CD4-positive, alpha-beta T cell treated with Interleukin-12 subunit alpha and Interleukin-12 subunit beta, for 1 hour (primary cell): ENCODE measurements at places on chromosomes 3 and 15.

DNA sequence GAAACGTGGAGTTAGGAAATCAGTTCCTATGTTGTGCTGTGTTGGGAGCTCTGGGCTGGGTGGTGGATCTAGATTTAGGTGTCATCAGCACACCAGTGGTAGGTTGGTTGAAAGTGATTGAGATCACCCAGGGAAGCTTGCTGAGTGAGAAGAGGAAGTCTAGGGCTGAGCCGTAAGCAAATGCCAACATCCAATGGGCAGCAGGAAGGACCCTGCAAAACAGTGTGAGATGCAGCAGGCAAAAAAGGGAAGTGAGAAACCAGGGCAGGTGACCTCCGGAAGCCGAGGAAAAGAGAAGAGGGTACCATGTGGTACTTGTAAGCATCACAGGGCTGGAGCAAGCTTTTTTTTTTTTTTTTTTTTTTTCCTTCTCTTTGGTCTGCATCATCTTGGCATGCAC is 15.9 kb upstream of the COPG1 start:
- peak; percentile 32 for DNase-seq

GRCh38 chr3:113211330-113212149 is at the start of gene BOC:
TSS of gene BOC (plus strand) at chr3:113211557. CDS start at chr3:113249803, 38,246 bp downstream.
- DNase-seq = no peak

GRCh38 chr15:75842722-75843677 is at the start of gene UBE2Q2:
TSS of gene UBE2Q2 (plus strand) at chr15:75843447. CDS start at chr15:75843667, 220 bp downstream.
- peak; percentile 80 for DNase-seq

DNA sequence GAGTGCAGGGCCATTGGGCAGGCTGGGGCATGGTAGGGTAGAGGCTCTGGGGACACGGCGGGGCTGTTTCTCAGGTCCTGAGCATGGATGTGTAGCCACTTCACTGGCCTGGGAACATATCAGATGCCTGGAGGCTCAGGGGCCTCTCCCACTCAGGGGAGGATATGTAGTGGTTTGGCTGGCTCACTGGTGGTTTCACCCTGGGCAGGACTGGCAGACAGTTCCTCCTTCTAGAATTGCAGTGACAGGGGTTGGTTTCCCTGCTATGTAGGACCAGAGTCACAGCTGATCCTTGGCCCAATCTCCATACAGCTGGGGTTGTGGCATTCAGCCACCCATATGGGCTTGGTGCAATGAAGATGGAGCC is 4.8 kb upstream of the ARHGAP31 start:
- no peak for DNase-seq

DNA sequence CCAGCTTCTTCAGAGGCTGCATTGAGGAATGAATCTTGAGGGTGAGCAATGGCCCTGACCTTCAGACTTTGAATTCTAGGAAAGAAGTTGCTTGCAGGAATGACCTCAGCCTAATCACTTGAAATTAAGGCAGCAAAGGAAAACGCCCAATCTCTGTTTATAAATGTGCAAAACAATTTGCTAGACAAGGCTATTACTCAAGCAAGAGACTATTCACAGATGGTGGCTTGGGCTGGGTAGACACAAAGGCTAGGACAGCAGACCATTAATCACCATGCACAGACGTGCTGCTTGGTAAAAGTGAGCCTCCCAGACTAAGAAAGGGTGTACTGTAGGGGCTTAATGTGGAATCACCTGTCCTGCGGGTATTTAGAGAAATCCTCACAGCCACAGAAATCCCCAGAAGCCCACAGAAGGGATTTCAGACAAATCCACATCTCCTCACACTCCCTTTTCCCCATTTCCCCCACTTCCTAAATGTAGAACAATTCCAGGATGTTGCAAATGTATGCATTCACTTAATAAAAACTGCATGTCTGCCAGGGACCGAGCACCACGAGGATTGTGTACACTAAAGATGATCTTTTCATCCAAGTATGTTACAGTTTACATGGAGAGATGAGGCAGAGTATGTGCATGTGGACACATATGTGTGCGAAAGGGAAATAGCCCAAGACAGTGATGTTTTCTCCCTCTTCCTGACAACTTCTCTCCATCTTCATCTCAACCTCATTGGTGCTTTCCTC is 259.5 kb downstream of the THSD4 start:
- no peak for DNase-seq

GRCh38 chr15:73367624-73368300 is 996 bp downstream of the HCN4 start:
- no peak for DNase-seq

DNA sequence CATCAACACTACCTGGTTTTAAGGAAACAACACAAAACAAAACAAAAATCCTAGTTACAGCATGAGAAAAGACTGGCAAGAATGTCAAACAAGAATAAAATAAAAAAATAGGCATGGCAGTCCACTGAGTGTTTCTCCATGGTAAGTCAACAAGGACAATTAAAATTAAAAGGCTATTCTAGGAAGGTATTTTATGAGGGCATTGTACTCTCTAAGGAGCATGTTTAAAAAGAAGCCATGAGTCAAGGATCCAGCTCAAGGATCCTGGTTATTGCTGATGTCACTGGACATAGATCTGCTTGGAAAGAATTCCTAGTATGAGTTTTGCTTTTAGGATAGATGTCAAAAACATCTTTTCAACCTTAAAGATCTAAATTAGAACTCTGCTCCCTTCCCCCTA is 106.7 kb downstream of the MYO5A start:
- no peak for DNase-seq

DNA sequence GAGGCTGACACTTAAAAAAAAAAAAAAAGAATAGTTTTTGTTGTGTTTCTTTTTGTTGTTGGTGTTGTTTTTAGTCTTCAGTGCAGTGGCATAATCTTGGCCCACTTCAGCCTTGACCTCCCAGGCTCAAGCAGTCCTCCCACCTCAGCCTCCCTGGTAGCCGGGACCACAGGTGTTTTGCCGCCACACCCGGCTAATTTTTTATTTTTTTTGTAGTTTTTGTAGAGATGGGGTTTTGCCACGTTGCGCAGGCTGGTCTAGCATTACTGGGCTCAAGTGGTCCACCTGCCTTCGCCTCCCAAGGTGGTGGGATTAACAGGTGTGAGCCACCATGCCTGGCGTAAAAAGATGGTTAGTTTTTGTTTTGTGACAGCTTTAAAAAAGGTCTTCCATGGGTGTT is 30.1 kb downstream of the IGF1R start:
- DNase-seq = no peak

DNA sequence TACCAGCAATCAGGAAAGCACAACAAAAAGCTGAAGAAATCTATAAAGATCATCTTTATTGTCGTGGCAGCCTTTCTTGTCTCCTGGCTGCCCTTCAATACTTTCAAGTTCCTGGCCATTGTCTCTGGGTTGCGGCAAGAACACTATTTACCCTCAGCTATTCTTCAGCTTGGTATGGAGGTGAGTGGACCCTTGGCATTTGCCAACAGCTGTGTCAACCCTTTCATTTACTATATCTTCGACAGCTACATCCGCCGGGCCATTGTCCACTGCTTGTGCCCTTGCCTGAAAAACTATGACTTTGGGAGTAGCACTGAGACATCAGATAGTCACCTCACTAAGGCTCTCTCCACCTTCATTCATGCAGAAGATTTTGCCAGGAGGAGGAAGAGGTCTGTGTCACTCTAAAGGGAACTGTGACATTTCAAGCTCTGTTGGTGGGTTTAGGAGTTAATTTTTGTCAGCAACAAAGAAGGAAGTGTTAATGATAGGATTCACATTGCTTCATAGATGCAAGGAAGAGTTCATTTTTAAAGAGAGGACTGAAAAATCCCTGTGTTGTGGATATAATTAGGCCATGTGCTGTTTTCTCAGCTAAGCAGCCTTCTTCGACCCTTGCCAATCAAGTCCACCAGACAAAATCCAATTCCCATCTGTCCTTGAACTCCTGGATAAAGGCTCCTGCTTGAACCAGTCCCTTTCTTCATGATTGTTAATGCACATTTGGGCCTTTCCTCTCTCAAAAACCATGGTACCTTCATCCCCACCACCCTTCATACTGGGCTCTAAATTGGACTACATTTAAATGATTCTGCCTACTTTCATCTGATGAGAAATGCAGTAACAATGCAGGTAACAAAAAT is 1.2 kb downstream of the GPR15 start:
- no peak for DNase-seq

GRCh38 chr15:38647683-38648082 is 83.1 kb upstream of the RASGRP1 start:
- no peak for DNase-seq

DNA sequence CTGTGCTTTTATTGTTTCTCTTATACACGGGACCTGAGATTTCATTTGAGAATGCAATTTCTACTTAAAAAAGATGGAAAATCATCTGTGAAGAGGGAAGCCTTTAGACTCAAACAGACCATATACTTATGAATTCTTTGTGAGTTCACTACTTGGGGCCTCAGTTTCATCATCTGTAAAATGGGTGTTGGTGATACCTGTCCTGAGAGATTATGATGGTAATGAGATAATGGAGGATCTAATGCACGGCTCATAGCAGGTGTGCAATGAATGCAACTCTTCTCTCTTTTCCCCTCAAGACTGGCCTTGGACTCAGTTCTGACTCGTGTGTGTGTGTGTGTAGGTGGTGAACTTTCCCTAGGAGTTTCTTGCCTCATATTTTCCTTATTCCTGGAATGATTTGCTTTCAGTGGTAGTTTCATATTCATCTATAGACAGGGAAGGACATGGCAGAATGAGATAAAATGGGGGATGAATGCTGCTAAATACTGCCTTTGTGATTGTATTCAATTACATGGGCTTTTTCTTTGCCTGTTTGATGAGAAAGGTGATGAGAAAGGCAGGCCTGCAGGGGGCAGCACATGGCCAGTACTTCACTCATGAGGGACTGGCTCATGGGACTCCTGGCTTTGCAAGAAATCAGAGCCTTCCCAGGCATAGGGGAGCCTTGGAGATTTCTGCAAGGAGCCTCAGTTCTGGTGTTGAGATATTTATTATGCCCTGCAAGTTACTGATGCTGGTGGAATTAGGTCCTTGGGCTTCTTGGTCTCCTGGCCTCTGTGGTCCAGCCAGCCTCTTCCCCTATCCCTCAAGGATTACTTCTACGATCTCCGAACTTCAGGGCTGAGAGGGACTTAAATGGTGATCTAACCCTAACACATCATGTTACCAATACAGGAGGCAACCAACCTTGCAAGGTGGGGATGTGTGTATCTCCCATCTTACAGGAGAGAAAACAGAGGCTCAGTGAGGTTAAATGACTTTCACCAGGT is 70.7 kb downstream of the RPLP1 start:
- DNase-seq = peak; percentile 58

- DNase-seq = no peak
Measured at GRCh38 chr15:77122576-77122975, 51.7 kb upstream of the TSPAN3 start.

DNA sequence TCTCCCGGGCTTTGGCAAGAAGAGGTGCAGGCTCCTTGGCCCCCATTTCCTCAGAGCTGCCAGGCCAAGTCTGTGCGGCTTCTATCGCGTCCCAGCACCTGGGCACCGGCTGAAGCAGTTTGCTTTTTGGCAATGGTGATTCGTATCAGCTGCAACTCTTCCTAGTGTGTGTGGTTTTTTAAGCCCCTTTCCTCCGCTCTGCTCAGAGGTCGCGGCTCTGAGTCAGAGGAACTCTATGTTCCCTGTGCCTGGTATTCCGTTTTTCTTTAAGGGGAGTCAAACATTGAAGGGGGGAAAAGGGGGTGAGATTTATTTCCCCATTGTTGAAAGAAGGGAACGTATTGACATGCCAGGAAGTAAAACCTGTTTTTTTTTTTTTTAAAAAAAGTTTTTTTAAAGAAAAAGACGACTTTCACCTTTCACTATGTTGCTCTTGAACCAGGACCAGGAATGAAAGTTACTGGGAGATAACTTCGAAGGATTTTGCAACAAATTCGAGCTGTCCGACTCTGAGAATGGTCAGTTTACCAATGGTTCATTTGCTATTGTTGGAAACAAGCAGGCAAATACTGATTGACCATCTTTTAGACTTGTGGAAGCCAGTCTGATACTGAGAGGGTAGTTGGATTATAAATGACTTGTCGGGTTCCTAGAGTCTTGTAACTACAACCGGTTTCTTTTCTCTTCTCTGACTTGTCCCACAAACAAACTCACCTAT is 1.1 kb downstream of the ARMC8 start:
- peak; percentile 35 for DNase-seq

- DNase-seq = no peak
Measured at GRCh38 chr15:75145027-75145841, 56.4 kb upstream of the C15orf39 start.

DNA sequence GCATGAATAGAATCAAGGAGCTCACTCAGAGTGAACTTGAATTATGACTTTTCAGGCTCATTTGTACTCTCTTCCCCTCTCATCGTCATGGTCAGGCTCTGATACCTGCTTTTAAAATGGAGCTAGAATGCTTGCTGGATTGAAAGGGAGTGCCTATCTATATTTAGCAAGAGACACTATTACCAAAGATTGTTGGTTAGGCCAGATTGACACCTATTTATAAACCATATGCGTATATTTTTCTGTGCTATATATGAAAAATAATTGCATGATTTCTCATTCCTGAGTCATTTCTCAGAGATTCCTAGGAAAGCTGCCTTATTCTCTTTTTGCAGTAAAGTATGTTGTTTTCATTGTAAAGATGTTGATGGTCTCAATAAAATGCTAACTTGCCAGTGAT is 9.6 kb downstream of the CCNDBP1 start:
- no peak for DNase-seq

- peak; percentile 9 for DNase-seq
Measured at GRCh38 chr15:60477916-60478565, 901 bp downstream of the ICE2 start.

DNA sequence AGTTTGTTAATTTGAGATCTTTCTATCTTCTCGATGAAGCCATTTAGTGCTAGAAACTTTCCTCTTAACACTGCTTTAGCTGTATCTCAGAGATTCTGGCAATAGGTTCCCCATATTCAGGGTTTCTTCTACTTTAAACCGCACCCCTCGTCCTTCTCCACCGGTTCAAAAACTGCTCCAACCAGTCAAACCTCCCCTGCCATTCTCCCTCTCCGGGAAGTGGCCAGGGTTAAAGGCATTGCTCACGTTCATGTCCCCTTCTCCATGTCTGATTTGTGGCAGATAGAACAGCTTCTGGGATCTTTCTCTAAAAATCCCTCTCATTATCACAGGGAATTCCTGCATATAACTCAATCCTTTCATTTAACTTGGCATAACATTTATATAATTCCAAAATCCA is 14.4 kb downstream of the ALDH1L1 start:
- DNase-seq = no peak

DNA sequence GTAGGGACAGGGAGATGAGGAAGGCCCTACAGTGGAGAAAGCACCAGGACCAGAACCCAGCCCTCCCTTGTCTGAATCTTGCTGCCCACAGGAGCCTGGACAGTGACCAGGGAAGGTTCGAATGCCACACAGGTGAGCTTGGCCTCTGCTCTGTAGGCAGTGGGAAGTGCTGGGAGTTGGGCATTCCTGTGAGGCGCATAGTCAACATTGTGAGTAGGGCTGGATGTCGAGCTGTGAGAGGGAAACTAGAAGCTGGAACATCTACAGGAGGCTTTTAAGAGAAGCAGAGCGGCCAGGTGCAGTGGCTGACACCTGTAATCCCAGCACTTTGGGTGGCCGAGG is 20.3 kb upstream of the ALAS1 start:
- no peak for DNase-seq

DNA sequence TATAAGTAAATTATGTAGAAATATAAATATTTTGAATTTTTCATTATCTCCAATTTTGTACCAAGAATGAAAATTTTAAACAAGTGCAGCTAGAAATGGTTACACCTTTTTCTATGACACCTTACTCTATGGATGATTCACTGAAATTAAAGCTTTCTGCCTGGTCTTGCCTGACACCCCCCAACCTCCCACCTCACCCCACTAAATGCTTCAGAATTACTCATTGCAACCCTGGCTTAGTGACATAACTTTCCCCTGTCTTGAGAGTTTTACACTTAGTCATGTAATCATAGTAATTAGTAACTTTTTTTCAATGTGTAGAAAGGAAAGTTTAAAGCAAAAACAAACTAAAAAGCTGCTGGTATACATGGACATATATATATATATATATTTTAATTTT is 42.0 kb upstream of the MEIS2 start:
- no peak for DNase-seq
